Stimulated activated CD4-positive, alpha-beta T cell treated with anti-CD3 and anti-CD28 coated beads, TNF-alpha, amount 100 ng/mL, for 1 hour (primary cell): ENCODE measurements at places on chromosomes 3 and 15.

GRCh38 chr15:92014281-92015030 lies 160.9 kb downstream of the SLCO3A1 start:
- DNase-seq, result no peak

- DNase-seq, result no peak
Measured at GRCh38 chr3:122989856-122990575, 37.5 kb downstream of the SEMA5B start.

GRCh38 chr3:57012847-57013246 lies 47.6 kb upstream of the SPATA12 start:
- DNase-seq, result no peak

- no peak for DNase-seq
Measured at GRCh38 chr3:123287051-123287961, 85.6 kb downstream of the SEC22A start.

- no peak for DNase-seq
Measured at GRCh38 chr3:15755181-15755580, 42.6 kb downstream of the ANKRD28 start.

- no peak for DNase-seq
Measured at GRCh38 chr15:65089206-65089824, 12.8 kb downstream of the KBTBD13 start.

GRCh38 chr15:24075420-24076089 lies 388.4 kb upstream of the NDN start:
- no peak for DNase-seq
